Stimulated activated CD8-positive, alpha-beta memory T cell treated with anti-CD3 and anti-CD28 coated beads, Interleukin-7, amount 100 ng/mL, for 1 hour (primary cell): ENCODE measurements at places on chromosomes 7 and 10.

GRCh38 chr7:101373812-101374614, 11.3 kb downstream of the COL26A1 start:
- DNase-seq: no peak

DNA sequence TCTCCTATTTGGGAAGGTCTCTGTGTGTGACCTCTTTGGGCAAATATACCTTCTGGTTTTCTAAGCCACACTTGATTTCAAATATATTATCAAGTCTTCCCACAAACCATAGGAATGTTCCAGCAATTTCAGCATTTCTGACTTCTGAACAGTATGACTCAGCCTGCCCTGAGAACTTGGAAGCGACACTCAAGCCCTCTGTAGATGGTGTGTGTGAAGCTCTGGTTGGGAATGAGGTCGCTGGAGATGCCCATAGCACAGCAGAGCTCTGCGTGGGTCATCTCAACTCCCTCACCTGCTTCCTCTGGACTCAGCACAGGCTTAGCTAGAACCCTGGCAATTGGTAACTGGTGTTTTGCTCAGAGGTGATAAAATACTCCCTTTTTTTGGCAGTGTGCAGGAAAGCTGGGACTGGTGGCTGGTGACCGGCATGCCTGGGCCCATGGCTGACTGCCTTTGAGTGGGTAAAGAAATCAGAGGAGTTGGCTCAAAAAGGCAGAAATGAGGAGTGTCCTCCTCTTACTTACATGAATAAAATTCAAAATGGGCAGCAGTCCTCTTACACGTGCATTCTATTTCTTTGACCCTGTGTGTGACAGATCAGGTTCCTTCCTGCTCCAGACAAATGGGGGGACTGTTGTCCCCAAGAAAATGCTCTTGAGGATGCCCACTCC, 87.5 kb upstream of the NRP1 start:
- no peak for DNase-seq

GRCh38 chr10:83555264-83555663, 584.0 kb upstream of the GHITM start:
- DNase-seq: no peak

DNA sequence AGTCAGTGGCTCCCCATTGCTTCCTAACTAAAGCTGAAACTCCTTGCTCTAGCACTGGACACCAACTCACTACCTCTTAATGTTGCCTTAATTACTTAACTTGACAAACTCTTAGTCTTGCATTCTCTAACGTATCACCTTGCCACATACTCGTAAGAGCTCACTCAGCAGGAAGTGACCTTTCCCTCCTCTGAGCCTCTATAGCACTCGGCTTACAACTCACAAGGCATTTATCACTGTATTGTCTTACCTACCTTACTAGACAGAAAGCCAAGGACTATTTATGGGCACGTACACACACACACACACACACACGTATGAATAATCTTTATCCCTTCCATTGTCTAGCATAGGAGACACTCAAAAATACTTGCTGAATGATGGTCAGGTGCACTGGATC, 21.2 kb downstream of the CEP41 start:
- DNase-seq: no peak
